ENCODE measurements at places on chromosomes 5 and 9. TPM values are rescaled to one million over a fixed set of nuclear protein-coding genes. Genes with fewer than 3 reads are reported as not detected.

The GFI1B gene
- total RNA-seq = 0.41 TPM

The DOK3 gene
- 3.3 TPM for total RNA-seq

The ZBTB43 gene
- total RNA-seq = 19.6 TPM

The ADAMTS13 gene
- total RNA-seq = 2.0 TPM

DNA sequence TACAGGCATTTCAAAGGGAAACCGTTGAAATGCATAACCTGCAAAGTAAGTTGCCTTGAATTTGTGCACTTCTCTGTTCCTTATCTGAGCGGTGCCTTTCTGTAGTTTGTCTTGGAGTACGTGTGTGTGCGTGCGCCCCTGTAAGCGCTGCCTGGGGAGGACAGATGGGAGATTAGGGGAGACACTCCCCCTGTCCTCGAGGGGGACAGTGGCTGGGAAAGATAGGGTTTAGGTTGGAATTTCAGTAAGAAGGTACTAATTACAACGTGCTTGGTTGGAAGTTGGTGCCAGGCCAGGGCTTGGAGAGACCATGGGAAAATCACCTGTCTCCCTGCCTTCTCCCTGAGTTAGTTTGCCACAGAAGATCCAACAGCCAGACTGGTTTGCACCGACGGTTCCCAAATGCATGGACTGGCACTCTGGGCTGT, 73.2 kb downstream of the PIK3R1 start:
- DNase-seq = no peak

- no peak for DNase-seq
Measured at GRCh38 chr9:132366481-132366880, 11.7 kb upstream of the SETX start.

GRCh38 chr9:80320480-80320879, 748.7 kb downstream of the TLE4 start:
- DNase-seq = no peak

GRCh38 chr9:4174546-4175175, 125.2 kb downstream of the GLIS3 start:
- DNase-seq = no peak

DNA sequence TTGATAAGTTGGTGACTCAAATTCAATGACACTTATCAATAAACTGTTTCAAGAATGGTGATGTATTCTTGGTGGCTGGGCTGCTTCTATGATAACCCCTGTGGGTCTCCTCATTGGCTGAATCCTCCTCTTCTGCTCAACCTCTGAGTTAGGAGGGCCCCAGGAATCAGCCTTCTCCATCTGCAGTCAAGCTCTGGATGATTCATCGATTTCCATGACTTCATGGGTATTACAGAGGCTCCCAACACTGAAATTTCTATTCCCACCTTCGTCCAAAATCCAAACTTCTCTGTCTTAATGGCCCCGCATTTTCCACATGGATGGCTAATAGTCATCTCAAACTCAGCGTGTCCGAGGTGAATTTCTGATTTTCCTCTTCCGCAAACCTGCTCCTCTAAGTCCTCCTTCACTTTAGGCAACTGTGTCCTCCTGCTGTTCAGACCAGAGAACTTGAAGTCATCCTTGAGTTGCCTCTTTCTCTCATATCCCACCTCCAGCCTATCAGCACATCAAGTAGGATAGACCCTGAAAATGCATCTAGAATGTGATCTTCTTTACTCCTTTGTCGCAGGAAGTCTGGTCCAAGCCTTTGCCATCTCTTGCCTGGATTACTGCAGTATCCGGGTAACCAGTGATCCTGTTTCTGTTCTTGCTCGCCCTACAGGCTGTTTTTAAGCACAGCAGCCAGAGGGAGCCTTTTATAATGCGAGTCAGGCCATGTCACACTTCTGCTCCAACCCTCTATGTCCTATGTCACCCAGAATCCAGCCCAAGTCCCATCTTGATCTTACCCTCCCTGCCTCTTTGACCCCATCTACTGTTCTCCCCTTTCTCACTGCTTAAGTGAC, 41.4 kb upstream of the IL7R start:
- no peak for DNase-seq

GRCh38 chr9:6855860-6856259, 98.1 kb downstream of the KDM4C start:
- no peak for DNase-seq

DNA sequence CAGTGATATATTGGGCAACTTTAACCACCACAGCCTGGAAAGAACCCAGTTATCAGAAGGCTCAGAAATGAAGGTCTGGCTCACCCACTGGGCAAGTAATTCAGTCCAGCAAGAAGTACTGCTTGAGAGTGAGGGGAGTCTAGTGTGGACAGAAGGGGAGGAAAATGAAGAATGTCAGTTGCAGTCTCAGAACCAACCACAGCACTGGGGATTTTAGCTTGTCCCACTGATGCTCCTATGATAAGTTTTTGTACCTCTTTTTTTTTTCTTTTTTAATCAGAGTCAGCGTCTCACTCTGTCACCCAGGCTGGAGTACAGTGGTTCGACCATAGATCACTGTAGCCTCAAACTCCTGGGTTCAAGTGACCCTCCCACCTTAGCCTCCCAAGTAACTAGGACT, 9.4 kb upstream of the CD72 start:
- no peak for DNase-seq

DNA sequence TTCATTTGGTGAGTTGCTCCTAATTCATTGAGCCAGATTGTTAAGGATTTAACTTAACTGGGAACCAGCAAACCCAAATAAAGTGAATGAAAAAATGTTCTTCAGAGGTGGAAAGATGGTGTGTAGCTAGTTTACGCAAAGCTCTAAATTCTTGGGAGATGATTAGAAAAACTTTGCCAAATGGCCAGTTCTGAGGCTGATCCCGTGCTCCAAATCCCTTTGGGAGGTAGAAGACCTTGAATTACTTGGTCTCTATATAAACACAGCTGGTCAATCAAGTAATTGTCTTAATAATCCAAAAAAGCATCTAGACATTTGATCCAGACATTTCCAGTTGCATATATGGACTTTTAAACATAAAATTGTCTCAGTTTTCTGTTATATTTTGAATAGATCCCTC, 11.4 kb downstream of the ACTL7B start:
- no peak for DNase-seq

DNA sequence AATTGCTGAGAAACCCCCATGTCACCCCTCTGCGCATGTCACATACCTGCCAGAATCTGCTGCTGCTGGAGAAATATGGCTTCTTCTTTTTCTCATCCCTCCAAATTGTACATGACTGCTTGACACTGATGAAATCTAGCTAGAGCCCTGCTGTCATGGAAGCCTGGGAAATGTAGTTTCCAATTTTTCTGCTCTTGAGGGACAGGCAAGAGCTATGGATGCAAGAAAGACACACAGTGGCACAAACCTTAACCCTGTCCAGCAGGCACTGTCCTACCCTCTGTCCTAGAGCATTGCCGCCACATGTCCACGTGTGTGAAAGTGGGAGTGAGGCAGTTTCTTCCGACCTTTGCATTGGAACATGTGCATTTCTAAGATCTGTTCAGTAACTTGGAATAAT, 255.5 kb upstream of the SEMA6A start:
- DNase-seq = no peak

DNA sequence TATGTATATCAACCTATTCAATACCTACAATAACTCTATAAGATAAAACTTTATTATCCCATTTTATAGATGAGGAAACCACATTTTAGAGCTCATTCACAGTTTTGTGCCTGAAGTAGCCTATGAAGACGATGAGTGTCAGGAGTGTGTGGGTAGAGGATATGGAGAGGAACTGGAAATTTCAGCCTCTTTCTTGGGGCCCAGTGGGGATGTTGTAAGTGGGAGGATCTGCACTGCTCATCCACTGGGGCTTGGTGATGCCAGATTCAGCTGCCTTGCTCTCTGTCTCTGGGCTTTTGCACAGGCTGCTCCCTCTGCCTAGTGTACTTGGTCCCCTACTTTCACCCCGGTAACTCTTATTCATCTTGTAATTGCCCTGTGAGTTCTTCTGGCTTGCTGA, 194.7 kb downstream of the SREK1 start:
- DNase-seq = no peak

GRCh38 chr5:134493461-134494055, 31.9 kb upstream of the JADE2 start:
- DNase-seq = no peak
